ENCODE measurements at places on chromosomes 16 and 17. TPM values are rescaled to one million over a fixed set of nuclear protein-coding genes. Genes with fewer than 3 reads are reported as not detected.
A peak's percentile ranks its signal among the peaks of the same experiment; 100 is the strongest.

KRTAP16-1 gene
- total RNA-seq = not detected

MYO15A gene
- 0.24 TPM for total RNA-seq

SLC35G6 gene
- total RNA-seq = not detected

GRCh38 chr17:22454070-22454999 lies 762.0 kb downstream of the KCNJ18 start:
- DNase-seq = no peak
- no peak overlapping the region for H3K4me3 ChIP-seq
- no peaks in the 10 kb centered on the region for H3K4me1 ChIP-seq
- no peaks in the 10 kb centered on the region for H3K27me3 ChIP-seq
- no peak overlapping the region for H3K27ac ChIP-seq

DNA sequence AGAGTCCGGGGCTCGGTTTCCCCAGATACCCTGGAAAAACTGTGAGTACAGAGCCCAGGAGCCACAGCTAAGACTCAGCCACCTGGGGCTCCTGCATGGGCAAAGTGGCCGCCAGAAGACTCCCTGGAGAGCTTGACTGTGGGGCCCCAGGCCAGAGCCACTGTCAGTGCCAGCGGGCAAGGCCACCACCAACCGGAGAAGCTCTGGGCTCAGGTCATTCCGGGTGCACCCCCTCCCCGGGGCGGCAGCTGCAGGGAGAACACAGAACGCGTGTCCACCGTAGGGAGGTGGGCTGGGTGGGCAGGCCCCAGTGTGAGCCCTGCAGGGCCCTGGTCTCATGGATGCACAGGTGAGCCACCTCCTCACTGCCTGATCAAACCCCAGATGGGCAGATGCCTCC lies 22.3 kb upstream of the RBFOX3 start:
- no peaks in the 10 kb centered on the region for H3K4me1 ChIP-seq
- no peak overlapping the region for H3K27ac ChIP-seq
- no peak for DNase-seq
- no peaks in the 10 kb centered on the region for H3K36me3 ChIP-seq
- no peaks in the 10 kb centered on the region for H3K27me3 ChIP-seq

DNA sequence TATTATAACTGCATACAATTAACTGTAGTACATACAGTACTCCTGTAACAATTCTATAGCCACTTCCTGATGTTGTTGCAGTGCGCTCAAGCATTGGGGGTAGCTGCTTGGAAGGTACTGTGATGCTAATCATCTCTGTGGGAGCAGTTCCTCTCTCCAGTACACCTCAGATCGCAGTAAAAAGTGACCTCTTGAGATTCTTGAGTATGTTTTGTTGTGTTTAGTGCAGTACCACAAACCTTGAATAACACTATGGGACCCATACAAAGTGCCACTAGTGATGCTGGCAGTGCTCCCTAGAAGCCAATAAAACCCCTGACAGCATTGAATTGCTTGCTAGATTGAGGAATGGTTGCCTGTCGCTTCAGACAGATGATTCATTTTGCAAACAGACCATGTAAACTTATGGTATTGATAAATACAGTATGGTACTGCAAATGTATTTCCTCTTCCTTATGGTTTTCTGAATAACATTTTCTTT lies 193.0 kb downstream of the SPECC1 start:
- no peaks in the 10 kb centered on the region for H3K4me1 ChIP-seq
- DNase-seq = no peak
- no peaks in the 10 kb centered on the region for H3K27me3 ChIP-seq
- H3K27ac ChIP-seq = no peak overlapping the region

DNA sequence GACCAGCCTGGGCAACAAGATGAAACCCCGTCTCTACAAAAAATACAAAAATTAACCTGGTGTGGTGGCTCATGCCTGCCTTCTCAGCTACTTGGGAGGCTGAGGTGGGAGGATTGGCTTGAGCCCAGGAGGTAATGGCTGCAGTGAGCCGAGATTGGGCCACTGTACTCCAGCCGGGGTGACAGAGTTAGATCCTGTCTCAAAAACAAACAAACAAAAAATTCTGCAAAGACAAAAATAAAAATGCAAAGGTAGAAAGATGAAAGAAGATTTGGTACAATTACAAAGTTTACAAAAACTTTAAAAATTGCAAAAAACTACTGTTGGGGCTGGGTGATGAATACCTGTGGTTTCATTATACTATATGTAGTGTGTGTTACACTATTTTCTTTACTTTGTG lies 5.5 kb upstream of the CDH1 start:
- no peaks in the 10 kb centered on the region for H3K36me3 ChIP-seq
- H3K4me3 ChIP-seq = no peak overlapping the region
- peaks cover 30% of the 10 kb centered on the region for H3K27me3 ChIP-seq
- DNase-seq = no peak
- H3K27ac ChIP-seq = no peak overlapping the region

GRCh38 chr17:41625602-41626001 lies 1.2 kb upstream of the KRT17 start:
- DNase-seq = no peak
- H3K4me3 ChIP-seq = no peak overlapping the region
- H3K27ac ChIP-seq = peak overlapping the region; percentile 18
- no peaks in the 10 kb centered on the region for H3K4me1 ChIP-seq
- no peaks in the 10 kb centered on the region for H3K27me3 ChIP-seq
- H3K36me3 ChIP-seq = no peaks in the 10 kb centered on the region

DNA sequence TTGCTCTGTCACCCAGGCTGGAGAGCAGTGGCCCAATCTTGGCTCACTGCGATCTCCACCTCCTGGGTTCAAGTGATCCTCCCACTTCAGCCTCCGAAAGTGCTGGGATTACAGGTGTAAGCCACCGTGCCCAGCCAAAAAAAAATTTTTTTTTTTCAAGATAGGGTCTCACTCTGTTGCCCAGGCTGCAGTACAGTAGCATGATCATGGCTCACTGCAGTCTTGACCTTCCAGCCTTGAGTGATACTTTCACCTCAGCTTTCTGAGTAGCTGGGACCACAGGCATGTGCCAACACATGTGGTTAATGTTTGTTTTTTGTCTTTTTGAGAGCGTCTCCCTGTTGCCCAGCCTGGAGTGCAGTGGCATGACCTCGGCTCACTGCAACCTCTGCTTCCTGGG lies 1.7 kb upstream of the PAM16 start:
- H3K27ac ChIP-seq = no peak overlapping the region
- peaks cover 22% of the 10 kb centered on the region for H3K36me3 ChIP-seq
- H3K4me1 ChIP-seq = peaks cover 16% of the 10 kb centered on the region

GRCh38 chr17:47719411-47720152 lies 13.5 kb upstream of the TBX21 start:
- no peaks in the 10 kb centered on the region for H3K27me3 ChIP-seq
- no peak for DNase-seq
- H3K36me3 ChIP-seq = no peaks in the 10 kb centered on the region
- no peak overlapping the region for H3K4me3 ChIP-seq
- H3K27ac ChIP-seq = no peak overlapping the region
- H3K4me1 ChIP-seq = peaks cover 51% of the 10 kb centered on the region

- H3K27me3 ChIP-seq = no peaks in the 10 kb centered on the region
- H3K4me3 ChIP-seq = no peak overlapping the region
- no peak overlapping the region for H3K27ac ChIP-seq
- H3K4me1 ChIP-seq = no peaks in the 10 kb centered on the region
- DNase-seq = no peak
- H3K36me3 ChIP-seq = no peaks in the 10 kb centered on the region
Observed at GRCh38 chr16:13519871-13520270, 400.1 kb upstream of the ERCC4 start.

- H3K4me3 ChIP-seq = no peak overlapping the region
- DNase-seq = no peak
- H3K27me3 ChIP-seq = peaks cover 14% of the 10 kb centered on the region
- H3K4me1 ChIP-seq = peaks cover 2% of the 10 kb centered on the region
- H3K27ac ChIP-seq = no peak overlapping the region
- no peaks in the 10 kb centered on the region for H3K36me3 ChIP-seq
Observed at GRCh38 chr17:3985846-3986245, 21.6 kb upstream of the ATP2A3 start.

DNA sequence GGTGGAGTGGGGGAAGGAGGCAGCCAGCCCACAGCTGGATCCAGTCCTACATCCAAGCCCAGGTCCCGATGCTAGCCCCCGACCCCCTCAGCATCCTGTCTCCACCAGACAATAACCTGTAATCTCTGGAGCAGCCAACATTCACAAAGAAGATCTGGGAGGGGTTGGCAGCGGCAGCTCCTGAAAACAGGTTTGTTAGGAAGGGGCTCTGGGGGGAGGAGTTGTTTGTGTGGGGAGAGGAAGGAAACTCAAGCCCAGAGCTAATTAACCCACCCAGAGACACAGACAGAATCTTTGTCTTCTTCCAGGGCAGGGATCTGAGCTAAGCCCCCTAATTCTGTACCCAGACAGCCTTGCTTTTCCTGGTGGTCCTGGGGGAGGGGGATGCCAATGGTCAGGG lies 4.6 kb upstream of the C17orf113 start:
- no peak overlapping the region for H3K4me3 ChIP-seq
- peaks cover 53% of the 10 kb centered on the region for H3K4me1 ChIP-seq
- H3K27ac ChIP-seq = no peak overlapping the region
- peaks cover 40% of the 10 kb centered on the region for H3K27me3 ChIP-seq
- DNase-seq = no peak
- no peaks in the 10 kb centered on the region for H3K36me3 ChIP-seq

GRCh38 chr17:61250335-61250890 lies 149.2 kb upstream of the TBX2 start:
- H3K27ac ChIP-seq = no peak overlapping the region
- H3K36me3 ChIP-seq = no peaks in the 10 kb centered on the region
- no peak overlapping the region for H3K4me3 ChIP-seq
- DNase-seq = no peak
- H3K27me3 ChIP-seq = no peaks in the 10 kb centered on the region
- H3K4me1 ChIP-seq = no peaks in the 10 kb centered on the region
